Stimulated activated CD8-positive, alpha-beta memory T cell treated with anti-CD3 and anti-CD28 coated beads, Interleukin-4, amount 100 ng/mL, for 1 hour (primary cell): ENCODE measurements at places on chromosomes 2 and 18.

DNA sequence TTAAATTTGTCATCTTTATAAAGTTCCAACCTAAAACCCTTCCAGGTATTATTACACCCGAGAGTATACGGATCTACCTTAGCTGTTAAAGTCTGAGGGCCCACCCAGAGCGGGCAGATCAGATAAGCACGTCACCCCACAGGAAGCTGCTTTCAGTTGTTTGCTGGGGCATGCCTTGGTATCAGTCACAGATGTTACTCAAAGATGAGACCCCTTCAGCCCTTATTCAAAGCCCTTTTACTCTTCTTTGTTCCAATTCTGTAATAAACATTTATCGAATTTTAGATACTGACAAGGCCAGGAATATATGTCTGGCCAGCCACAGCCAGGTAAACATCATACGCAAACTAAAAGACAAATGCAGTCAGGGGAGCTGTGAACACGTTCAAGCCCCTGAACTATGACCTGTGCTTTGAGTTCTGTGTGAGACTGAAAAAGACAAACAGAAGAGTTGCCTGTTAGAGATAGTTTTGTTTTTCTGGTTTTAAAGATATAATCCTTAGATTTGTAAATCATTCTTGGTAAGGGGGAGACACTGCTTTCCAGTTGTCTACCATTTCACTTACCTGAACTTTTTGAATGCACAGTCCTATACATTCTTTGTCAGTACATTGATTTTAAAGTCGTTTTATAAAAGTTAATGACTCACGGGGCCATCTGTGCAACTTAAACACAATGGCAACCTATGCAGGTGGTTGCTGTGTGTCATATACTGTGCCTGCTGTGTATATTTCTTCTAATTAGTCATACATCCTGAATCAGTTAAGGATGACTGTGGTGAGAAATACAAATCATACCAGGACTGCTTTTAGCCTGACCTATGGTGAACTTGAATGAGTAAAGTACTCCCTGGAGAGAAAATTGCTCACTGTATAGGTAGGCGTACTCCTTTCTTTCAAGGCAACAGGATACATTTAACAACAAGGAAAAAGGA is 100.5 kb upstream of the ITPRID2 start:
- DNase-seq: no peak

DNA sequence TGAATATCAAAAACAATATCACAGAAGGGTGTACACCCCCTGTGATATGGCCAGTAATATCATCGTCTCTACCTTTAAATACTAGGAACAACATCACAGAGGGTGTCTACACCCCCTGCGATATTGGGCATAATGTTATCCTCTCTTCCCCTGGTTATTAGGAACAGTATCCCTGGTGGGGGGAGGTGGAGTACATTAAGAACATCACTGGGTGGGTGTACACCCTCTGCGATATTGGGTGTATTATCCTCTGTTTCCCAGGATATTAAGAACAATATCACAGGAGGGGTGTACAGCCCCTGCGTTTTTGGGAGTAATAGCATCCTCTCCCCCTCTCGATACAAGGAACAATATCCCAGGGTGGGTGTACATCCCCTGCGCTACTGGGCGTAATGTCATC is 1932.8 kb downstream of the SUCLG1 start:
- no peak for DNase-seq

GRCh38 chr2:46939626-46940359 is 24.2 kb upstream of the MCFD2 start:
- DNase-seq: no peak

DNA sequence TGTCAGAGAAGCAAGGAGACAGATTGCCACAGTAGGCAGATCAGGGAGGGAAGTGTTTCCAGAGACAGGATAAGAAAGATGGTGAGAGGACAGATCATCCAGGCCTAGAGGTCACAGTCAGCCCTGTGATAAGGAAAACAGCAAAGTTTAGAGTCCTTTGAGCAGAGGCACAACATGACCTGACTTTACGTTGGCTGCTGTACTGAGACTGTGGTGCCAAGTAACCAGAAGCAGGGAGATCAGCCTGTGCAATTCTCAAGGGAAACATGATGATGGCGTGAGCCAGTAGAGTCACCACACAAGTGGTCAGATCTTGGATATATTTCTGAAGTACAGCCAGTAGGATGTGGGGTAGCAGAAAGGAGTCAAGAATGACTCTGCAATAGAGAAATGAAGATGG is 43.7 kb downstream of the SMC6 start:
- DNase-seq: no peak

DNA sequence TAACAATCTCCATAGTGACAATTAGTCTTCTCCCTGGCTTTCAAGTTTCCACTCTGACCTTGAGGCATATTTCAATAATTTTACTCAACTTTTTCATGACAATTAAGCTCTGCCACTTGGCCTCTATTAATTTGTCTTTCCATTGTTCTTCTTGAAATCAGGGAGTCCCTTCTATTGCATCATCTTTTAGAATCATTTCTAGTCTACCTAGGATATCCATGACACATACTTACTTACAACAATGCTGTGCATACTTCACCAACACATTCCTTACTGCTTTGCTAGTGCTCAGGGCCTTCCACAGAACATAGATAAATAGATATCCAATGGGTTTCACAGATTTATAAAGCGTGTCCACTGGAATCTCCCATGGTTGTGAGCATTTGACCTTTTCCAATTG is 331.5 kb upstream of the LRP1B start:
- DNase-seq: no peak

GRCh38 chr2:160820691-160821090 is 327.1 kb upstream of the RBMS1 start:
- DNase-seq: no peak

GRCh38 chr2:85585781-85586105 is 1.5 kb downstream of the VAMP5 start:
- DNase-seq: no peak

GRCh38 chr2:213069531-213069930 is 81.9 kb downstream of the IKZF2 start:
- no peak for DNase-seq

DNA sequence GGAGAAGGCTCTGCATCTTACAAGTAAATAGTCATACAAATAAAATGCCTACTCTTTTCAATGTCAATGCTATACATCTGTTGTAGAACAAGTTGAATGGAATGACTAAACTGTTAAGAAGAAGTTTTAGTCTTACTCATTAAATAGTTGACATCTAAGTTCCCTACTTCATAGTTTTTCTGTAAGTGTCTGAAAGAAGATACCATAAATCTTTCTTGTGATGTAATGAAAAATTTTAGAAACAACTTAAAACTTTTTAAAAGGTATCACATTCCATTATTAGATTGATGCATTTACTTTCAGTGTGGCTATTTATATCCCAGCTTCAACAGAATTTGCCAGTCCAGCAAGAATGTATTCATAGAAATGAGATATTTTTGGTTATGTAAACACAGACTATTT is 185.2 kb upstream of the EPC2 start:
- DNase-seq: no peak

GRCh38 chr2:49241501-49241900 is 87.2 kb upstream of the FSHR start:
- DNase-seq: no peak

- no peak for DNase-seq
Observed at GRCh38 chr2:82793711-82794435, 1665.2 kb downstream of the SUCLG1 start.

GRCh38 chr18:58076052-58076451 is 32.0 kb downstream of the NEDD4L start:
- no peak for DNase-seq
